ENCODE measurements at places on chromosomes 6 and 20. TPM values are rescaled to one million over a fixed set of nuclear protein-coding genes. Genes with fewer than 3 reads are reported as not detected.

DNA sequence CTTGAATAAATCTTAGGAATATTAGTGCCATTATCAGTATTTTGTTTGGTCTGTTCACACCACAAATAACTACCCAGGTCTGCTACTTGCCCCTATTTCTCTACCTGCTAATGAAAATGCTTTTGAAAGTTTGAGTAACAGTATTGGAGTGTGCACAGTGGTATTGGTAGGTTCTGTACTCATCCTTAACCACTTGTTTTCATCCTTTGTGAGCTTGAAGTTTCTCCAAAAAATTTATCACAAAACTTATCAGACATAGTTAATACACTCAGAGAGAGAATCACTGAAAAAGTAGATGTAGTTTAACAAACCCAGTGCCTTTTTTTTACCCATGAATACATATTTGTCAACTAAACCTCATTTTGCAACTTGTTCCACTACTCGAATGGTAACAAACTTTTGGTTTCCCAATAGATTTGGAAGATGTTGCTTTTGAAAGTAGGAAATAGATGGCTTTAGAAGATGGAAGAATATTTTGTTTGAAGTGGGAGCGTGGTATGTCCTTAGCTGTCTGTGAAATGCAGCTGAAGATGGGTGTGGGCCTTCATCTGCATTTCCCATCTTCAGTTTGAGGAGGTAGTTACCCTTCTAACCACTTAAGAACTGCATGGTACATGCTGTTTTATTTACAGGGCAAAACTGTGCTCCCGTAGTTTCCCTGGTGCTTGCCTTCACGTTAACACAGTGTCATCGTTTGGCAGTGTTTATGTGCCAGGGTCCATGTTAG, 9.0 kb downstream of the PTPN1 start:
- no peak for DNase-seq

GRCh38 chr20:17169585-17170136, 57.2 kb upstream of the PCSK2 start:
- no peak for DNase-seq

The FAM209B gene
- not detected for total RNA-seq

DNA sequence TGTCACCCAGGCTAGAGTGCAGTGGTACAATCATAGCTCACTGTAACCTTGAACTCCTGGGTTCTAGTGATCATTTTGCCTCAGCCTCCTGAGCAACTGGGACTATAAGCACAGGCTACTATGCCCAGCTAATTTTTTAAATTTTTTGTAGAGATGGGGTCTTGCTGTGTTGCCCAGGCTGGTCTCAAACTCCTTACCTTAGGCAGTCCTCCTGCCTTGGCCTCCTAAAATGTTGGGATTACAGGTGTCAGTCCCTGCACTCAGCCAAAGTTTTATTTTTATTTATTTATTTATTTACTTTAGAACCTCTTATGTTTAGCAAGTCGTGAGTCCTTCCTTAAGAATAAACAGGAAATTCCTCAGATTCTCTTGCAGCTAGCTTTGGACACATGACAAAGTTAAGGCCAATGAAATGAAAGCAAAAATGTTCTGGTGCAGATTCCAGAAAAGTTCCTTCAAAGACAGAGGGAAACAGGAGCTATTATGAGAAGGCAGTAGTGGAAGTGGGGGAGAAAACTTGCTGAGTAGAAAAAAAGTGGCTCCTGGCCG, 19.1 kb downstream of the PIM1 start:
- DNase-seq = no peak

DNA sequence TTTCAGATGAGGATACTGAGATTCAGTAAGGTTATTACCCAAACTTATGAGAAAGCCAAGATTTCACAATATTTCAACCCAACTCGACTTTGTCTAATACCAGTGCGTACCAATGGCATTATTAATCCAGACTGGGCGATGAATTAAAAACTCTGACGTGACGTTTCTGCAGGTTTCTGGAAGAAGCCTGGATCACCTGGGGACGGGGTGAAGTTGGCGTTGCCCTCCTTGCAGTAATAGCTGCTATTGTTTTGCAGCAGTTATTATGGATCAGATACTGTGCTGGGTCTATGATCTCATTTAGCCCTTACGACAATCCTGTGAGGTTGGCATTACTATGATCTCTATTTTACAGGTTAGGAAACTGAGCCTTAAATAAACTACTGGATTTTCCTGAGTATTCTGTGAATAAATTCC, 569 bp upstream of the CDC5L start:
- DNase-seq = peak; percentile 48

DNA sequence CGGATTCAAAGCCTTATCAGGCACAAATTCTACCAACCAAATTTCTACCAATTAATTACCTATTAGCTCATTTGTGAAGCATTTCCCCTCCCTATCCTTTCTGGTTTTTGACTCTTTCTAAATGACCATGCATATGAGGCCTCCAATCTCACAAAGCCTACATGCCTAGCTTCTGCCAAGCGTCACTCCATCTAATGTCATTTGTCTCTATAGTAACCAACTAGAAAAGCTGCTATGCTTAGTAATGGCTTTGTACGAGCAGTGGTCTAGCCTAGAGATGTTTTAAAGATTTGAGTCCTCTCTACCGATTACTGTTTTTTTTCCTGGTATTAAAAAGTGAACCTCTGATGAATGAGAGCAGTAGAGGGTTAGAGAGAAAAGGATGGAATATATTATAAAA, 4.8 kb upstream of the ASF1A start:
- no peak for DNase-seq
